ENCODE measurements at places on chromosomes 6 and 20. TPM values are rescaled to one million over a fixed set of nuclear protein-coding genes. Genes with fewer than 3 reads are reported as not detected.

Gene FAXC
- 42.8 TPM for total RNA-seq

Gene GGTLC1
- total RNA-seq: not detected

Gene TAAR2
- total RNA-seq: not detected

Gene RAET1E
- total RNA-seq: not detected

Gene RMND1
- total RNA-seq: 28.8 TPM

Gene RAMACL
- 1.5 TPM for total RNA-seq

Gene IL17F
- 0.25 TPM for total RNA-seq

Gene DOP1A
- total RNA-seq: 69.1 TPM

Gene TNFRSF6B
- 0.49 TPM for total RNA-seq

Gene RUNX2
- 0.49 TPM for total RNA-seq

Gene CDH22
- total RNA-seq: 2.2 TPM

Gene OOEP
- not detected for total RNA-seq

Gene NKX2-2
- total RNA-seq: 0.98 TPM

Gene LY6G6C
- total RNA-seq: 0.25 TPM

Gene BPIFB2
- not detected for total RNA-seq

Gene MICA
- total RNA-seq: 0.49 TPM

Gene TXLNB
- 0.25 TPM for total RNA-seq

Gene CRYBG1
- total RNA-seq: 0.49 TPM

Gene RSPH9
- 5.7 TPM for total RNA-seq

Gene GJA1
- 53.6 TPM for total RNA-seq

Gene DUSP15
- 4.4 TPM for total RNA-seq

Gene CST4
- not detected for total RNA-seq

Gene ABHD16B
- total RNA-seq: not detected

Gene NKAIN2
- 115 TPM for total RNA-seq

Gene LTB
- total RNA-seq: not detected

Gene CNBD2
- total RNA-seq: 3.9 TPM

Gene RFX6
- not detected for total RNA-seq

Gene CLIC5
- 2.5 TPM for total RNA-seq

Gene PROKR2
- 9.3 TPM for total RNA-seq

Gene FOXQ1
- total RNA-seq: 1.7 TPM

Gene ETV7
- total RNA-seq: not detected

Gene TTLL9
- total RNA-seq: 3.7 TPM

Gene OR2J3
- not detected for total RNA-seq

Gene RAET1L
- total RNA-seq: 0.25 TPM

Gene CLPSL1
- not detected for total RNA-seq

Gene TBX18
- total RNA-seq: 5.4 TPM

Gene FNDC1
- total RNA-seq: 3.2 TPM

Gene PHACTR3
- 31.0 TPM for total RNA-seq

Gene PBOV1
- total RNA-seq: not detected

Gene TMEM74B
- 12.5 TPM for total RNA-seq

Gene GZF1
- 20.7 TPM for total RNA-seq

Gene ZNF165
- 0.49 TPM for total RNA-seq

Gene MOG
- 0.25 TPM for total RNA-seq

Gene PPIL6
- 21.1 TPM for total RNA-seq

Gene SIRPD
- not detected for total RNA-seq

Gene PTPRT
- total RNA-seq: 34.7 TPM

Gene RPS6KA2
- 30.2 TPM for total RNA-seq

Gene DOK5
- 152 TPM for total RNA-seq

Gene SLC16A10
- 7.6 TPM for total RNA-seq

Gene C6orf15
- not detected for total RNA-seq

Gene C20orf141
- total RNA-seq: not detected

Gene CST7
- 0.25 TPM for total RNA-seq

Gene PLA2G7
- total RNA-seq: 1.5 TPM

Gene COX4I2
- not detected for total RNA-seq

Gene EPPIN
- not detected for total RNA-seq

Gene GMPR
- total RNA-seq: 1.2 TPM

Gene BLCAP
- 73.3 TPM for total RNA-seq

Gene UBE2V1
- 38.4 TPM for total RNA-seq

Gene RARS2
- 34.2 TPM for total RNA-seq

Gene BAK1
- total RNA-seq: 2.7 TPM

Data from temporal lobe (tissue), 4 donors.